Activated CD4-positive, alpha-beta T cell treated with anti-CD3 and anti-CD28 coated beads, Interleukin-2, amount 50 U/mL, for 16 hours (primary cell): ENCODE measurements at places on chromosomes 6 and 20.

- DNase-seq, result peak; percentile 49
Measured at GRCh38 chr6:159023893-159024292, 20.9 kb downstream of the TAGAP start.

GRCh38 chr6:72850469-72850868, 228.6 kb downstream of the KCNQ5 start:
- DNase-seq, result no peak

DNA sequence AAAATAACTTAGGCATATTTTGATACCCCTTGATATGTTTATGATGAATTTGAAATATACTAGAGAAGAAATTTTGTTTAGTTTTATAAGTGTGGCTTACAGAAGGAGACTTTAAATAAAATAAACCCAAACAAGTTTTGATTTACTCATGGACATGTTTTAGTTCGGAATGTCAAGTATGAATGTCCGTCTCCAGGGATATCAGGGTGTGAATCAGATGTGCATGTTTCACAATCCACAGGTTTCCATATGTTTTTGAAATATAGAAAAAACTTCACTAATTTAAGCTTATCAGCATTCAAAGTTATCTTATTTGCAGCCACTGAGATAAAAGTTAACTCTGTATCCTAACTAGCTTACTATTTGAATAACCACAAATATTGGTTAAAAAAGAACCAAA, 51.5 kb downstream of the PLCB1 start:
- DNase-seq, result no peak

DNA sequence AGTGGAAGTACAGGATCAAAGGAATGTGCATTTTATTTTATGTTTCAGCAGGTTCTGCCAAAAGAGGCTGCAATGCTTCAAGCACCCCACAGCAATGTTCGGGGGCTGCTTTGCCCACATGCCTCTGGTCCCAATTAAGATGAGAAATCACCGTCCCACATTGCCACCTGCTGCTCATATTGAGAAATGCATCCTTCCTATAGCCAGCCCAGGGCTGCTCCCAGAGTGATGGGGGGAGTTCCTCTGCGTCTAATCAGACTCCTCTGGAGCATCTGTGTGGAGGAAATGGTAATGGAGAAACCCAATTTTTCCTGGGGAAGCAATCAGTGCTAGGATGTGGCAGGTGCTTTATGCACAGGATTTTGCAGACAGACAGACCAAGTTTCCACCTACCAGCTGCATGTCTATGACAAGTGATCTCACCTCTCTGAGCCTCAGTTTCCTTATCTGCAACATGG, 33.7 kb downstream of the PTGIS start:
- DNase-seq, result peak; percentile 79

- DNase-seq, result peak; percentile 29
Measured at GRCh38 chr6:12266571-12266970, 23.6 kb upstream of the EDN1 start.

- no peak for DNase-seq
Measured at GRCh38 chr6:37015532-37015931, 10.1 kb downstream of the FGD2 start.
